ENCODE measurements at places on chromosomes 1 and 21.
A peak's percentile ranks its signal among the peaks of the same experiment; 100 is the strongest.

- DNase-seq = no peak
Observed at GRCh38 chr1:9858293-9859035, 34.7 kb upstream of the CLSTN1 start.

GRCh38 chr1:41493117-41493536 lies 8.6 kb upstream of the EDN2 start:
- peak; percentile 93 for DNase-seq

- no peak for DNase-seq
Observed at GRCh38 chr1:206039046-206039973, 13.7 kb upstream of the RHEX start.

DNA sequence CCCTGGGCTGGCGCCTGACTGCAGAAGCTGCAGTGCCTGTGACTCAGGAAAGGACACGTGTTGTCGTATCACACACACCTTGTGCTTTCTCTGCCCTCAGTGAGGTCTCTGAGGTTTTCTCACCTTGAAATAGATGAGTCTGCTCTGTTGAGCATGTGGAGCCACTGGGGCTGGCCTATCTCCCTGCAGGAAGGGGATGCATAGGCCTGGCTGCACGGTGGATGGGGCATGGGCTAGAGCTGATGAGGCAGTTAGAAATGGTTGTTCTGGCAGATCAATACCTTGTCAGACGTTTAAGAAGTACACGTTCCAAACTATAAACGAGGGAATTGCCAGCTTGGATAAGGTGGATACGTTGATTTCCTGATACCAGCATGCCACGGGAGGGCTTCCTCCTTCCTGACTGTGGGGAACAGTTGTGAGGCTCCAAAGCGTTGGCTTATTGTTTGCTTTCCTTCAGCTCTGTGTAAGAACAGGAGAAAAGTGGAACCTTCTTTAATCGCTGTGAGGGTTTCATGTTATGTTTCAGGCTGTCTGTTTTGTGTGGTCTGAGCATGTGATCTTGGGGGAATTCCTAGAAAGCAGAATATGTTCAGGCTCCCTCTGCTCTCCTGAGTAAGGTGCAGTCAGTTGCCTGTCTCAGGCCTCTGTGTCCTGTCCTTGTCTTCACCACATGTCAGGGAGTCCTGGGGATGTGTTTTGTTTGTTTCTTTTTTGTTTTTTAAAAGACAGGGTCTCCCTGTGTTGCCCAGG lies 44.8 kb downstream of the PCNT start:
- DNase-seq = no peak

DNA sequence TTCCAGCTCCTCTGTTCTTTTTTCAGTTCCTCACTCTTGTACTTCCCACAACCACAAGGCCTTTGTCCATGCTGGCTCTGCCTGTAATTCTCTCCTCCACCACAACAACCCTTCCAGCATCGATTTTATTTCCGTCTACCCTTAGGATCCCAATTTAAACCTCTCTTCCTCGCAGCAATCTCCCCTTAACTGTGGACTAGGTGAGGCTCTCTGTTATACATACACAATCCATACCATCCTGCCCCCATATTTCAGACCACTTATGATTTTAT lies 90.4 kb upstream of the ZC3H11B start:
- DNase-seq = no peak

DNA sequence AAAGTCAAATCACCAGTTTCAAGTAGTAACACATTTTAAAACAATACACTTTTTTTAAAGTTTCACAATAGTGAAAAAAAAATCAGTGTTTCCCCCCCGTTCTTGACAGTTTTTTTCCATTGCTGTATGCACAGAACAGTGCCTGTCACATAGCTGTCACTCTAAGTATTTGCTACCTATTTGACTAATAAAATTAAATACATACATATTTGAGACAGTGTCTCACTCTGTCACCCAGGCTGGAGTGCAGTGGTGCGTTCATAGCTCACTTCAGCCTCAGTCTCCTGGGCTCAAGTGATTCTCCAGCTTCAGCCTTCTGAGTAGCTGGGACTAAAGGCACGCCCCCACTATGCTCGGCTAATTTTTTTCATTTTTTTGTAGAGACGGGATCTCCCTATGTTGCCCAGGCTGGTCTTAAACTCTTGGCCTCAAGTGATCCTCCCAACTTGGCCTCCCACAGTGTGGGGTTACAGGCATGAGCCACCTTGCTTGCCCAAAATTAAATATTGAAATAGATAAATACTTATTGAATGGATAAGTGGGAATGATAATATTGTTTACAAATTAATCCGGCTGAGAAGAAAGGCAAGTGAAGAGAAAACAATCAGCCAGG lies 12.6 kb upstream of the RHBG start:
- DNase-seq = no peak

DNA sequence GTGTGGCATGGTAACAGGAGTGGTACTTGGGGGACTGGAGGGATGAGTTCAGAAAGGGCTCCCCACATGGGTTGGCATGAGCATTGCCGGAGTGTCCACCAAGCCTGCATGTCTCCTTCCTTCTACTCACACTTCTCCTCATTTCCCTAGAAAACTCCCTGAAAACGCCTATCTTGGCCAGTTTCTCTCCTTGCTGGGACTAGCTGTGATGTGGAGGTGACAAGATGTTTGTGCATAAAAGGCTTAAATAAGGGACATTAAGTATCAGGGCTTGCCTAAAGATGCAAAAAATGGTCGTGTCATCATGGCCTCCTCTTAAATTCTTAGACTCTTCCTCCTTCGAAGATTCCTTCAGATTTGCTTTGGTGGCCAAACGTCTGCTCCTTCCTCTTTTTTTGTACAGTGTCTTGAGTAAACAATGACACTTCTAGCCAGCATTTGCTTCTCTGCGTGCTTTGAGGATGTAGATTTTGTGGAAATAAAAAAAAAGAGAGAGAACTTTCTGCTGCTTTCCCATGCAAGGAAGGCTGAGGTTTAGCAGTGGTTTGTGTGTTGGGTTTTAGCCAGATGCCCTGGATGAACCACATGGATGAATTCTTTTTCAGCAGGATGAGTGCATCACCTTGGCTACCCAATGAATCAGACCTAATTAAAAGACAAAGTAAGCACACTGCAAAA lies 239.1 kb upstream of the IRF2BP2 start:
- DNase-seq = peak; percentile 89

- DNase-seq = no peak
Observed at GRCh38 chr1:47709872-47710231, 272.0 kb downstream of the FOXD2 start.

GRCh38 chr1:229970714-229971113 lies 96.3 kb upstream of the GALNT2 start:
- no peak for DNase-seq

- DNase-seq = no peak
Observed at GRCh38 chr21:39675590-39675989, 62.9 kb downstream of the B3GALT5 start.

- DNase-seq = no peak
Observed at GRCh38 chr1:34549199-34549598, 205.6 kb upstream of the GJB5 start.

DNA sequence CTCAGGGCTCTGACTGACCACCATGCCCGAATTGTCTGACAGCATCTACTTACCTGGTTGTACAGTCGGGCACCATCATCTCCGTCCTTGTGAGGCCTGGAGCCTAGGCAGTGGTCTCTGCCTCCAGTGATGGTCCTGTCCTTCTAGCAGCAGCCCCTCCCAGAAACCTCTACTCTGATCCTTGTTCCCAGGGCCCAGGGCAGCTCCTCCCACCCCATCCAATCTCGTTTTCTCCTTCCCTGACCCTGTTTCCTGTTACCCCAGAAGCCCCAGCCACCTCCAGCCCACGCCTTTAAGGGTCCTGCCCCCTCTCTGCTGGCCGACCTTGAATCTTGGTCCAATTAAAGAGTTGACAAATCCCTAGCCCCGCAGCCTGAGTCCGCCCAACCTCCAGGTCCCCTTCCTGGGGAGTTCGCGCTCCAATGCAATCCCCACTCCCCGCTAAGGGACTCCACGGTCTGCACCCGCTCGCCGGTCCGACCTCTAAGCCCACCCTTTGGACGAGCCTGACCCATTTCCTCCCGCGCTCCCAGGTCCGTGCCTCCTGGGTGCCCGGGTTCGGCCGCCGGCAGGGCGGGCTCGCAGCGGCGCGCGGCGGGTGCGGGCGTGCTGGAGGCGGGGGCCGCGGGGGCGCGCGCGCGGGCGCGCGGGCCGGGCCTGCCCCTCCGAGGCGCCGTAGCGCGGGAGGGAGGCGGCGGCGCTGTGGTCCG lies at the start of gene B4GALT2:
Gene B4GALT2, plus strand, starts transcription at position 660 of the 710 bp plus-strand sequence. CDS start 1,951 bp downstream, outside the sequence.
- DNase-seq = peak; percentile 28

DNA sequence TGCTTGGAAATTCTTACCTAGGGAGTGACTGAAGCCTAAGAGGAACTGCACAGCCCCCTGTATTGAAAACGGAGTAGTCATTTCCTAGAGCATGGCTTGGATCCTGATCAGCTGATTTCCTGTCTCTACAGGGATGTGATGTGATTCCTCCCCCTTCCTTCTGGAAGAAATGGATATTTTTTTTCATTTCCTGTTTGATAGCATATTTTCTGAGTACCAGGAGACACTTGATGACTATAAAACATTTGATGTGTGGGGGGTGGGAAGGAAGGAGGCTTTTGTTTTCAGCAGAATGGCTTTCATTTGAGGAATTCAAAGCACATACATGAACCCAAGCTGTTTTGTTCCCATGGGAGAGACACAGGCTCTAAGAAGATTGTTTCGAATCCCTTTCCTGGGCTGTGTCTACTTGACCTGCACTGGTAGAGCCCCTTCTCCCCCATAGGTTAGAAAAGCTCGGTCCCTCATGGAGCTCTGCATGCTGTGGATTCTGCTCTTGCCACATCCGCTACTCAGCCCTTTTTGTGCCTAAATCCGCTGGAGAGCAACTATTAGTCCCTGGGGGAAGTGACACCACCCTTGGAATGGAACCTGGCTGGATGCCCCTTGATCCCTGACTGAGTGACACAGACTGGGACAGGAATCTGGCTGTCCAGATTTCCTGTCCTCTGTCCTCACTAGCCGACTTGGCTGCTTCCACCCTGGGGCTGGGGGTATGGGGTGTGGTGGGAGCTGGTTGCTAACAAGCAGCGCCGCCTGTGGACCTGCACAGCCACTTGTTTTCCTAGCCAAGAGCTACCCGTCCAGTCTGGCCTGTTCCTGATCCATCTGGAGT lies 71.8 kb upstream of the MACF1 start:
- peak; percentile 66 for DNase-seq

- peak; percentile 16 for DNase-seq
Observed at GRCh38 chr1:38502758-38503157, 356.8 kb downstream of the RRAGC start.

GRCh38 chr1:31230378-31230777 lies 9.3 kb downstream of the NKAIN1 start:
- DNase-seq = no peak

DNA sequence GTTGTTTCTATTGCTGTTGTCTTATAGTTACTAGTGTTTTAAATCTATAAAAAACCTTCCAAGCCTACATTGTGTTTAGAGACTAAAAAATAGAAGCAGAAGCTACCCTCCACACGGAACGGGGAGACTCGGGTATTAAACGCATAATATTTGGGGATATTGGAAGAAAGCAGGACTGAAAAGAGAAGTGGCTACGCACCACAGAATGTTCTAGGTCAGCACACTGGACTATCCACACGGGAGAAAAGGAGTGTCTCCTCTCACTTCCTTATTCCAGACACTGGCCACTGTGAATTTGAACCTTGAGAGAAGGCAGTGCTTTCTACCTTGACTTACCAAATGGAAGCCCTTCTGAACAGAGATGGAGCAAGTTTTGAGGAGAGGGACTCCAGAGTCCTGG lies 1.0 kb upstream of the OR10J4 start:
- DNase-seq = no peak

DNA sequence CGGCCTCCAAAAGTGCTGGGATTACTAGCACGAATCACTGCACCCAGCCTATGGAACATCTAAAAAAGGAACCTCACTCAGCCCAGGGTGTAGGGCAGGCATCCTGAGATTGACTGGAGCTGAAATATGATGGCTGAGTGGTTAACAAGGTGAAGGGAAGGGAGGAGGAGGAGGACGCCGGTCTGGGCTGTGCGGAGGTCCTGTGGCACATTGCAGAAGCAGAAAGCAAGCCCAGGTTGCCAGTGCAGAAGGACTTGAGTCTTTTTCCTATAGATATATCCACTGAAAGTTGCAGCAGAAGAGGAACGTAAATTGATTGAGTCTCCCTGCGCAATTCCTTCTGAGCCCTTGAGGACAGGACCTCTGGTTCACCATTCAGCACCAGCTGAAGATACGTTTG lies 1.5 kb upstream of the KIF17 start:
- no peak for DNase-seq

DNA sequence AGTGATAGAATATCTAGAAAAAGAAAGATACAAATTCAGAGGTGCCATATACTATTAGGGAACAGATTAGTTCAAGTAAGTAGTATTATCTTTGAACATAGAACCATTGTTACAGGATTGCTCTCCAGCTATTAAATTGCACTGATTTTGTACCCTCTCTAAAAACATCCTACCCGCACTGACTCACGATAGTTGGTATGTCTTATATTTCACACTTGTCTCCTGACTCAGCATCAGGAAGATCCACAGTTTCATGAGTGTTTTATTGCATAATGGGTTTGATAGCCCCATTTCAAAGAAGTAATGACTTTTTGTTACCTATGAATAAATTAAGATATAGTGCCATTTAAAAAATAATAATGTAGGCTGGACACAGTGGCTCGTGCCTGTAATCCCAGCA lies 6.0 kb downstream of the TATDN3 start:
- peak; percentile 4 for DNase-seq

DNA sequence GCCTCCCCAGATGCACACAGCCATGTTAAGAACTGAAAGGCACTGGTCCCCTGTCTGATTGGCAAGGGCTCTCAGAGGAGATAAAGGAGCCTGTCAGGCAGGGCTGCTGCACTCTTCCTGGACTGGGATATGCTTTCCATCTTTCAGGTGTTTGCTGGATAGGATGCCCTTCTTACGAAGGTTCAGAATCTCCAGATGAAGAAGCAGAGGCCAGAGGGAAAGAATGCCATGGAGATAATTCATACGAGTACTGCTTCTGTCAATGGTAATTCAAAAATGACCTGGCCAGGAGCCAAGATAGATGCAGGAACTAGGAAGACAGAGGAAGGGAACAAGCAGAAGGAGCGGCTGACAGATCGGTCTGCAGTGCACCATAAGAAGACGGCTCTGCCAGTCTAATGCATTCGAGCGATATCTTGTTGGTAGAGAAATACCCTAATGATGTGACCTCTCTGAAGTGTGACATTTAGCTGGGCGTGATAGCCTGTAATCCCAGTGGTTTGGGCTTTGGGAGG lies 16.6 kb upstream of the ATP2B4 start:
- DNase-seq = peak; percentile 32

DNA sequence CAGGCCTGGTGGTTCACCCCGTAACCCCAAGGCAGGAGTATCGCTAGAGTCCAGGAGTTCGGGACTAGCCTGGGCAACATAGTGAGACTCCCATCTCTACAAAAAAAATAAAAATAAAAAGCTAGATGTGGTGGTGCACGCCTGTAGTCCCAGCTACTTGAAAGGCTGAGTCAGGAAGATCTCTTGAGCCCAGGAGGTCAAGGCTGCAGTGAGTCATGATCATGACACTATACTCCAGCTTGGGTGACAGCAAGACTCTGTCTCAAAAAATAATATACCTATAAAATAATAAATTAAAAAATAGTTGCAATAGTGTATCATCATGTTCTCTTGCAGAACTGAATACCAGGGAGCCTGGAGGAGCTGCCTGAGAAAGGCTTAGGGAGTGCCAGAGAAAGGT lies 19.9 kb upstream of the TMEM39B start:
- DNase-seq = no peak

Data from fibroblast of upper back skin (primary cell).